ENCODE measurements at places on chromosomes 13 and 19.
A peak's percentile ranks its signal among the peaks of the same experiment; 100 is the strongest.

DNA sequence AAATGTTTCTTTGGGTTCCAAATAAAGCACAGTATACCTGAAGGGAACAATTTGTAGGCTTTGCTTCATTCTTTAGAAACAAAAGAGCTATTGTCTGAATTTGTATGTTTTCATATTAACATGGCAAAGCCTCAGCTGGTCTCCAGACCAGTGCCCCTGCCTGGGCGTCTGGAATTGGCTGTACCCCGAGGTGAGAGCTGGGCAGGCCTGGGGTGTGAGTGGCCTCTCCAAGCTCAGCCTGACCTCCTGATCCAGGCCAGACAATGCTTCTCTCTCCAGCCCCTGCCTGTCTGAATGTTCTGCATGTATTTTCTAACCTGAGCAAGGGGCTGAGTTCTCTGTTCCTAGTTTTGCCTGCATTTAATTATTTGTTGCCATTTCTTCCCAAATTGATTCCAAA, 66.3 kb upstream of the MCF2L start:
- DNase-seq = no peak

DNA sequence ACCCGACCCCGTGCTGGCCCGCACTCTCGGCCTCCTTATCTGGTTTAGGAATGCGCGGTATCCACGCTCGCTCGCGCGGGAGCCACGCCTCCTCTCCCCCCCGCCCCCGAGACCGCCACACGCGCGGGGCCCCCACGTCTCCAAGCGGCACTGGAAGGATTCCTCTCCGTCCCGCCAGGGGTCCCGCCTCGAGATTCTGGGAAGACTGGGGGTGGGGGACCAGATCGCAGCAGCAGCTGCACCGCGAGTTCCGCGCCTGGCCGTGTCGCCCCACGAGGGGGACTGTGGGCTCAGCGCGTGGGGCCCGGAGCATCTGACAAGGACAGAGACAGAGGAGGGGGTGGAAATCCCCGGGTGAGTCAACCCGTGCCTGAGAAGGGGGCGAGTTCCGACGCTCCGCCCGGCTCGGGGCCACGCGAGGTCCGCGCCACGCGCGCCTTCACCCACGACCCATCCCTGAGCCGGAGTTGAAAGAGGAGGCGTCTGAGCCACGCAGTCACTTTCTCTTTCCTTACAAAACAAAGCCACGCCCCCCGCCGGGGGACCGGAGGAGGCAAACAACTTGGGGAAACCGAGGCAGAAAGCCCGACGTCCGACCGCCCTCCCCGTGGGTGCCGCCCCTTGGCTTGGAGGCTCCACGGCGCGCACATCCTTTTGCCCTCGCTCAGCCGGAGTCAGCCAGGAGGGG, 814 bp downstream of the S1PR2 start:
- DNase-seq = peak; percentile 42

DNA sequence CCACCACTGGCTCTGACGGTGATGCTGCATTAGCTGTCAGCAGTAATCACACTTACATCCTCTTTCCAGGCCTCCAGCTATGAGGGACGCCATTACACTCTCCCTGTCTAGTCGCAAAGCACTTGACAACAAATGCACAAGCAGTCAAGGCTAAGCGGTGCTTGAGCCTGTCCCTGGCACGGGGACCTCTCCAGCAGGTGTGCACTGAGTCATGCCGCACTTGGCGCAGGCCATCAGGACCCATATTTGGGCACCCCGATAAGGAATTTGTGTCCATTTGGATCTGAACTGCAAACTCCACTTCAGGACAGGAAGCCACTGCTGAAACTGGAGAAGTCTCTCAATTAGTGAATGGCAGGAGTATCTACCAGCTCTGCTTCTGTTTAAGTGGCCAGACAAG, 301.9 kb upstream of the OBI1 start:
- DNase-seq = no peak

GRCh38 chr19:3176715-3177501, 1.7 kb upstream of the S1PR4 start:
- DNase-seq = no peak

DNA sequence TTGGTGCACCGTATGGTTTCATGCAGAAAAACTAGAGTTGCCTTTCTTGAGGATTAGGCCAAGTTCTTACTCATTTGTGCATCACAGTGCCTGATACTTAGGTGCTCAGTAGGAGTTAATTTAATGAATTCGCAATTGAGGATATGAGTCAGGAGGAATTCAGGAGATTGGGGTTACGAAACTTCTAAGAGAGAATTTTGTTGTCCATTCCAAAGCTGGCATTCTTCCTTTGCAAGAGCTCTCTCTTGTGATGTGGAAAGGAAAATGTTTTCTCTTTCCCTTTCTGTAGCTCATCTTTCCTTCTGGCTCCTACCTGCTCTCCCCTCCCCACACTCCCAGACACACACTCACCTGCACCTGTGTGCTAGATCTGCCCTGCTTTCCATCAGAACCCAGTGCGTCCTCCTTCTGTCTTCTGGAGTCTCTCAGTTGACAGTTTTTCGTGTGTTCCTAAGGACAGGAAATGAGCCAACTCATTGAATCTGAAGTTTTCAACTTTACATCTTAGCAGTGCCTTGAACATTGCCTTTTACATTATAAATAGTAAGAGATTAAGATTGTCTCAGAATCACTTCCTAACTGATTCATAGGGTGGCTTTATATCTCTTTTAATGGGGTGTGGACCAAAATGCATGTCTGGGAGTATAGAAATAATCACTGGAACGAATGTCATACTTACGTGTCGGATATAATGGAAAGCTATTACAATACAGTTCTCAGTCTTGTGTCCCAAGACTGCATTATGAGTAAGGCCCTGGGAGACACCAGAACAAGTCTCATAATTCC, 19.7 kb upstream of the ERCC5 start:
- no peak for DNase-seq

GRCh38 chr13:106602178-106602577, 34.2 kb upstream of the ARGLU1 start:
- no peak for DNase-seq

DNA sequence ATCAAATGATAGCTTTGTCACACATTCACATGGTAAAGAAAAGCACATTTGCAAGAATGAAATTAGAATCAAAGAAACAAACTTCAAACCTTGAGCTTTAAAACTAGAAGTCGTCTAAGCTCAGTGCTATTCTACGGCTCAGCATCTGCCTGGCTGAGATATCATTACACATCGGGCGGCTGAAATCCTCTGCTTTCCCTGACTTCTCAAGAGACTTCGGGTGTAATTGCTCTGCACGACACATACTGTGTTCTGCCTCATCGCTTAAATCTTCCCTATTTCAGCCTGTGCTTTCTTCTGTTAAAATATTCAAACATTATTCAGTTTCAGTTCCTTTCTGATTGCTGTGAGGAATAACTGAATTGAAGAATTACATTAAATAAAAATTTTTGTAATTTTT, 265.3 kb downstream of the NALCN start:
- DNase-seq = no peak

DNA sequence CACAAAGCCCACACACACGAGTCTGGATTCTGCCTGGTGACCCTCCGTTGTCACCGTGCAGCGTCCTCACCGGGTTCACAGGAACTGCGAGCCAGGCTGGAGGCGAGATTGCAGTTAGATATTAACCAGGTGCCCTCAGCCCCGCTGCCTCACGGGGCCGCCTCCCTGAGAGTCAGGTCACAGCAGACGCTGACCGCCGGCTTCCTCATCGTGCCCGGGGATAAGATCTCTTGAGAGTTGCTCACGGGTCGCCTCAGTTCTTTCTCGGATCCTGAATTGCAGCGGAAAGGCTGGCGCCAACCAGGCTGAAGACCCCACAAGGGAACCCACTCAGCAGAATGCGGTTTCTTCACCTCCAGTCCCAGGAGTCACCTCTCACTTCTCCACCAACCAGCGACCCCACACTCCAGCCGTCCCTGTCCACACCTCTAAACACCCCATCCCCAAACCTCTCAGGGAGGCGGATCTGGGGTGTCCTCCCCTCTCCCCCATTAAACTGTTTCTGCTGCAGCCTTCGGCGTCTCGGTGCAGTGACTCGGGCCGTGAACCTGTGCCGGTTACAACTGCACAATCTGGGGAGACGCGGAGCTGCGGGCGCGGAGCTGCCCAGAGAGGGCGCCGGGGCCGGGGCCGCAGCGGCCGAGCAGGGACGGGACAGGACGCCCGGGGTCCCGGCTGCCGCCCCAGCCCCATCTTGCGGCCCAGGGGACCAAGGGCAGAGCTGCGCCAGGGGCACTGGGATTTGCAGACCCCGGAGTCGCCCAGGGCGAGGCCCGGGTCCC, 591 bp downstream of the ZNF823 start:
- no peak for DNase-seq

DNA sequence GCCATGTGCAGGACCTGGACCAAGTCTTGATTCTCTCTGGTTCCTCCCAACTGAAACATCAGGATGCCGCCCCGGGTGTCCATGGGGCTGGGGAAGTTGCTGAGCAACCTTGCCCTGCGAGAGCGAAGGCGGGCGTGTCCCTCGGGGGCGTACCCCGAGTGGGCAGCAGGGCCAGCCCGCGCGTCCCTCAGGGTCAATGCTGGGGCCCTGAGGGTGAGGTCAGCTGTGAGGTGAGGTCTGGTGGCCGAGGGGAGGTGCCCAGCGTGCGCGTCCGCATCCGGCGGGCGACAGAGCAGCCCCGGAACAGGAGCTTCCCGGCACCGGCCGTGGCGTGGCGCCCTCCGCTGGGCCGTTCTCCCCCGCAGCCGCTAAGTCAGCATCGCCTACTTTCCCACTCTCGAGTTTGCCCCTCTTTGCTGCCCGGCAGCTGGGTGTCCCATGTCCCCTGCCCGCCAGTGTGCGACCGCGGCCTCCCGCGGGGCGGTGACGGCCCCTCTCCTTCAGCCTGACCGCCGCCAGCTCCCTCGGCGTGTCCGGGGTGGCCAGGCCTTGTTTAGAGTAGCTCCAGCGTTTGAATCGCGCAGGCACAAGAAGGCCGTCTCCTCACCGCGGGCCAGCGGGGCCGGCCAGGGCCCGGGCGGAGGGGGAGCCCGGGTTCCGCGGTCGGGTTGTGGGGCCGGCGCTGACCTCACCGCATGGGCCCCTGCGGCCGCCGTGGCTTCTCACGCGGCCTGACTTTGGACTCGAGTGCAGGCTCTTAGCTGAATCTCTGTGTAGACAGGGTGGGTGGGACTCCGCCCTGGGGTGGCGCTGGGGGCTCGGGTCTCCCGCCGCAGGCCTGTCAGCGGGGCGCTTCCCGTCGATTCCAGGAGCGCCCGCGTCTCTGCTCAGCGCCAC, 33.0 kb downstream of the GJA3 start:
- DNase-seq = no peak

DNA sequence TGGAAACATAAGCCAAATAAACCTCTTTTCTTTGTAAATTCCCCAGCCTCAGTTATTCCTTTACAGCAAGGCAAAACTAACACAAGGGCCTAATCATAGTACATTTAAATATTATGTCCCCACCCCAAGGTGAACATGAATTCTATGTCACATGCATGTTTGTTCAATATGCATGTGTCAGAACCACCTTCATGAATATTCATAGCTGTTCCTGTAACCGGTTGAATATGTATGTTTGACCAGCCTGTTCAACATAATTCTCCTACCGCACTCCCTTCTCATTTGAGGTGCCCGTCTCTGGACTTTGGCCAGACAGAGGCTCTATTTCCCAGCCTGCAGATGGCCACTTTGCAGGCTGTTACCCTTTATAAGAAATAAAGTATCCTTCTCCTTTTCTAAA, 769.4 kb upstream of the SLITRK1 start:
- no peak for DNase-seq
